Renal cortex interstitium (tissue), 15 donors: ENCODE measurements at places on chromosomes 4 and X. TPM values are rescaled to one million over a fixed set of nuclear protein-coding genes. Genes with fewer than 3 reads are reported as not detected.
A peak's percentile ranks its signal among the peaks of the same experiment; 100 is the strongest.

DNA sequence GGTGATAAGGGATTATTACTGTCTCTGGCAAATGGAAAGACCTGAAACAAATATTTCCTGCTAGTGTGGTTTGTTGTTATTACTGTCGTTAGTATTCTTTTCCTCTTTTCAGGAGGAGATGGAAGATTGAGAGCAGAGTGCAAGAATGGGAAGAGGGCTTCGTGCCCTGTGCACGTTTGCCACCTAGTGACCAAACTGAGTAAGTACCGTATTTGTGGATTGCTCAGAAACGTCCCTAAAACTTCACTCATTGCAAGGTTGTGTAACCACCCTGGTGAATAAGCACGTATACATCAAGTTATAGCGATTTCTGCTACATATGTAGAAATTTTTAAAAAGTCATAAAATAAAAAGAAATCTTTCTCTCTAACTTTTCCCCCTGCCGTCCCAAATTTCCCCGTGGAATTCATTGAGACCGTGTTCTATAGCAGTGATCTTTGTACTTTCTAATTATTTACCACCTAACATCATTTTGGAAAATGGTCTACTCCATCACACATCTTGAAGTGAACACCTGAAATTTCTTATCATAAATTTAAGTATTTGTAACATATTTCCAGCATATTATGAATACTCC lies 24.3 kb downstream of the LINC00632 start:
- no peak for DNase-seq

DNA sequence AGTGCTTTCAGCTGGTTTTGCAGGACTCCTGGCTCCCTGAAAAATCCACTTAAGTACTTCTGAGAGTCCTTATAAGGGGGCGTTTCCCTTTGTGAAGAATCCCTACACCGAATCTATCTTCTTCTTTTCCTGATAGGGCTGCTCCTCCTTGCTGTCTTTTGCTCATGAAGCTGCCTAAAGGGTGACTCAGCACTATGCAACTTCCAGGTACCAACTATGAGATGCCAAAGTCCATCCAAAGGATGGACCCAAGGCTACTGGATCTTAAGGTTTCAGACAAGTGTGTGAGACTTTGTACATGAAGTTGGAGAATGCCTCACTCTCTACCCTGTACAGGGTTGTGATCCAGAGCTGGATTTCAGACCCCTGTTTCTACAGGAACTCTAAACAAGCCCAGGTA lies 485.0 kb upstream of the FAT1 start:
- no peak for DNase-seq

DNA sequence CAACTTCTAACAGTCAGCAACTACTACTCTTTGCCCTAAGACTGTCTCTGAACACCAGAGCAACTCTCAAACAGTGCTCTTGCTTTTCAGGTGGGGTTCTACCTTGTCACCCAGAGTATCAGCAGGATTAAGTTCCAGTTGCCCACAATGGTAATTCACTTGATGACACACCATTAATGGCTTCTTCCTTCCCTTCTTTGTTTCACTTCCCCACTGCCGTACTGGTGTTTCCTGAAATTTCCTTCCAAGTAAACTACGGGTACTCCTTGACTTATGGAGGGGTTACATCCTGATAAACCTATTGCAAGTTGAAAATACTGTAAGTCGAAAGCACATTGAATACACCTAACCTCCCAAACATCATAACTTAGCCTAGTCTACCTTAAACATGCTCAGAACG lies 36.6 kb upstream of the PDK3 start:
- DNase-seq, result no peak

- no peak for DNase-seq
Observed at GRCh38 chrX:131778269-131779218, 234.7 kb downstream of the OR13H1 start.

- DNase-seq, result no peak
Observed at GRCh38 chr4:47733302-47734175, 104.3 kb downstream of the CORIN start.

GRCh38 chrX:15384304-15384703 lies at the start of gene VEGFD:
TSS of gene VEGFD (minus strand) at chrX:15384413. CDS start at chrX:15383946, 467 bp downstream.
- DNase-seq, result peak; percentile 21

- DNase-seq, result peak; percentile 55
Observed at GRCh38 chr4:173522160-173522950, 7.7 kb downstream of the HAND2 start.

GRCh38 chr4:184937745-184938144 lies 80.5 kb upstream of the HELT start:
- DNase-seq, result no peak

DNA sequence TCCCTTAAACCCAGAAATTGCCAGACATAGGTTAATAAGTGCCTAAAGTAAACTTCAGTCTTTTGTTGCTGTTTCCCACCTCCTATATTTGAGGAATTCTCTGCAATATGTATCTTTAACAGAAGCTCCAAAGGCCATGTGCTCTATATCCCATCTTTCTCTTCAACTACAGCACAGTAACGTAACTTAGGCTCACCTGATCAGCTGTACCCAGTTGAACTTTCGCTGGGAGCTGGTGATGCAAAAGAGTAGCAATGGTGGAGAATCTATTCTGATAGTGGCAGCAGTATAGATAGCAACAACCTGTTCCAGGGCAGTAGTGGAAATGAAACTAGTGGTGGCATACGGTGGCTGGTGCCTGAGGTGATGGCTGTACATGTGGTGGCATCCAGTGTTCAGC lies 33.2 kb upstream of the YTHDC1 start:
- DNase-seq, result no peak

The BEX1 gene
- polyA plus RNA-seq, result 63.7 TPM

GRCh38 chrX:107673933-107674479 lies 45.7 kb downstream of the PRPS1 start:
- DNase-seq, result no peak

The BTK gene
- polyA plus RNA-seq, result 2.5 TPM

- DNase-seq, result no peak
Observed at GRCh38 chr4:78612398-78613178, 61.0 kb downstream of the ANXA3 start.

DNA sequence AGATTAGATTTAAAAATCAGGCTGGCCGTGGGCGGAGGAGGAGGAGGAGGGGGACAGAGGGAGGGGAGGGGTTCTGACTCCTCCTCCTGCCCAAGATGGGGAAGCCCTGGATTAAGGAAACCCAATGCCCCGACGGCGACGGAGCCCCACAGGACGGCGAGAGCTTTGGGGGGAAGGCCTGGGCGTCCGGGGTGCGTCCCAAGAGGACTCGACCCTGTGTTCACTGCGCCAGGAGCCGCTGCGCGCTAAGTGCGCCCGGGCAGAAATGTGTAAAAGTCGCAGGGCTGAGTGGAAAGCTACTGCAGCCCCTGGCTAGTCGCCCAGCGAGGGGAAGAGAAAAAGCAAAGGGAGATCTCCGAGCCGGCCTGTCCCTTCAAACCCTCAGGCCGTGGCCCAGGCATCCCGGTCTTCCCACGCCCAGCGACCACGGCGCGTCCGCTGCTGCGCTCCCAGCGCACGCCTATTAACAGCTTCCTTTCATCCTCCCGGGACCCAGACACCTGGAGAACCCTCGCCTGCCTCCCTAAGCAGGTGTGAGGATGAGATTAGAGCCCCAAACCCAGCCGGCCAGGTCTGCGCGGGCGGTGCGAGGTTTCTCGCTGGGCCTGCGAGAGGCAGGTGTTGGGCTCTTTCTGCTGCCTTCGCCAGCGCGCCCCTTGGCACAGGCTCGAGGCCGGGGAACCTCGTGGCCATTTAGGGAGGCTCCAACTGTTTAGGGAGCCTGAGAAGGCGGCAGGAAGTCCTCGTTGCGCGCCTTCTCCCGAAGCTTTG lies 1.4 kb upstream of the RPS6KA3 start:
- no peak for DNase-seq

DNA sequence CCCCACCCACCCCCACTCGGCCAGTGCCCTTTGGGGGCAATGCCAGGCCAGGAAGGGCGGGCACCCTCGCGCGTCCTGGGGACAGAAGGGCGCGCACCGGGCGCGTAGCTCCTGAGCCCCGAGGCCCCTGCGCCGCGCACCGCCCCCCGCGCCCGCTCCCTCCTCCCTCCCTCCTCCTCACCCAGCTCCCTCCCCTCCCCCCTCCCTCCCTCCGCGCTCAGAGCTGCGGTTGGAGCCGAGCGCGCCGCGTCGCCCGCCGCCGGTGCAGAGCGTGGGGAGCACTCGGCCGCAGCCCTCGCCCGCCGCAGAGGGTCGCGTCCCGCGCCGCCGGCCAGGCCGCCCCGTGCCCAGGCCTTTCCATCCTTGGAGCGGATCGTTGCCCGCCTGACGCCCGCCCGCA lies at the start of gene ATP2B3:
Gene ATP2B3 (plus strand): TSS at position 220 of the 400 bp plus-strand sequence. CDS start 18,606 bp downstream, outside the sequence.
- no peak for DNase-seq

DNA sequence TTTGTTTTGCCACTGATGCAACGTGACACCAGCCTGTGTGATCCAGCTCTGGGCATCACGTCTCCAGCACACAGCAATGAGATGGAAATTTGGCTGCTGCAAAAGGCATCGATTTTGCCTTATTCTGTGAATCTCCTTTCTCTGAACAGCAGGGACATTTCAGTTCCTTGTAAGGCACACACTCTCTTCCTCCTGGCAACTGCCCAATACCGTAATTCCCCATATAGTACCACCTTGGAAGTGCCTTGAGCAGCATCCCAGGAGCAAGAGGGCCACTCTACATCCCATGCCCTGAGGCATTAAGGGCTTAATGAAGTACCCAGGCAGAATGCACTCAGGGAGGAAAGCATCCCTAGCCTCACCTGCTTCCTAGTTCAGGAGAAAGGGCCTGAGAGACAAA lies 10.5 kb upstream of the MAMLD1 start:
- no peak for DNase-seq

DNA sequence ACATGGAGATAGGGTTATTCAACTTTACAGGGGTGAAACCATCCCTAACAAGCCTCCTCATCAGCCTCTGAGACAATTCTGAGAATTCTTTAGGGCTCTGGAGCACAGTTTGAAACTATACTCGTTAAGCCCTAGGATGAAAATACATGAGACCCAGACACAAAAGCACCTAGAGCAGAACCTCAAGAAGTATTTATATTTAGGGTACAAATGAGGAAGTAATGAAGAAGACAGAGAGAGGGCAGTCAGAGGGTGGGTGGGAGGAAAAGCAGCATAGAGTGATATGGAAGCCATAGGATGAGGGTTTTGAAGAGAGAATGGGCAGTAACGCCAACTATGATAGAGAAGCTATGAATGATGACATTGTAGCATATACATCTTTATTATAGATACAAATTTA lies 250.3 kb downstream of the DCLK2 start:
- no peak for DNase-seq

GRCh38 chr4:151822331-151822730 lies 61.5 kb upstream of the GATB start:
- no peak for DNase-seq

DNA sequence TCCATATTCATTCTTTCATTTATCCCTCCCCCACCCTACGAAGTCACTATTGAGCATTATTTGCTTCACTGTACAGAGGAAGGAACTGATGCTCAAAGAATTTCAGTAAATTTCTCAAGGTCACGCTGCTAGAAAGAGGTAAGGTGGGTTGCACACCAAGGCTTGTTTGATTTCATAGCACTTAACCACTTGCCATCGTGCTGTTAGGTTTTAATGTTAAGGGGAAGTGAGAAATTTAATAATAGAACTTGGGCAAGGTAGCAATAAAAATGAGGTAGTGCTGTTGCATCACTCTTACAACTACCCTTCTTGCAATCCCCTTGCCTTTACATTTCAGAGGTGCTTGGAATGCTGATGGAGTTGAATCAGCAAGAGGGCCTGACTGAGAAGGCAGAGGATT lies 343.1 kb downstream of the MID1IP1 start:
- no peak for DNase-seq

DNA sequence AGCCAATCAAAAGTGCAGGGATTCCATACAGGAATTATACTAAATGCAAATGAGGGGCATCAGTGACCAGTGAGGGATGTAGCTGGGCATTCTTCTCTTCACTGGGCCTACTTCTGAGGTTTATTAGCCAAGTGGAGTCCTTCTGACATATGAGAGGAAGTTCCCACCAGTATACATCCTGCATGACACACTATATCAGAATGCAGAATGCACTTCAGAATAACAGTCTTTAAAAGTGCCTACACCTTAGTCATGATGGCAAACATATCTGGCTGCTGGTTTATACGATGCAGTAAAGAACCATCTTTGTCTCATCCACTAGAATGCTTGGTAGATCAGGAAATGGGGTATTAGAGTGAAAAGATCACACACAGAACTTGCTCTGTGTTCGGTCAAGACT lies 180.3 kb upstream of the PPARGC1A start:
- no peak for DNase-seq

The CNKSR2 gene
- 1.4 TPM for polyA plus RNA-seq

The CCNA2 gene
- polyA plus RNA-seq, result 40.5 TPM

The CAMK2D gene
- polyA plus RNA-seq, result 74.9 TPM

The PRDX4 gene
- polyA plus RNA-seq, result 125 TPM

The GRPR gene
- polyA plus RNA-seq, result 0.38 TPM
